ENCODE measurements at places on chromosomes 5 and 9. TPM values are rescaled to one million over a fixed set of nuclear protein-coding genes. Genes with fewer than 3 reads are reported as not detected.

The EPB41L4A gene
- 11.8 TPM for total RNA-seq

The CCL27 gene
- total RNA-seq = not detected

The PIP5K1B gene
- total RNA-seq = 122 TPM

The SNX30 gene
- 34.8 TPM for total RNA-seq

The FGD3 gene
- 3.3 TPM for total RNA-seq

The DCTN4 gene
- total RNA-seq = 50.8 TPM

The SLIT3 gene
- 4.2 TPM for total RNA-seq

The GABRA6 gene
- not detected for total RNA-seq

The PCDHB11 gene
- 1.3 TPM for total RNA-seq

The C9orf153 gene
- total RNA-seq = 0.35 TPM

The CTSV gene
- total RNA-seq = 17.8 TPM

The ACER2 gene
- 5.3 TPM for total RNA-seq

The PCDHGA4 gene
- total RNA-seq = 4.6 TPM

The PCDHGA2 gene
- total RNA-seq = 0.51 TPM

The ANKRD31 gene
- total RNA-seq = 0.17 TPM

The PCDHGB3 gene
- 6.3 TPM for total RNA-seq

The ABO gene
- total RNA-seq = 25.6 TPM

The CATSPER3 gene
- 1.3 TPM for total RNA-seq

The PCDHGC3 gene
- total RNA-seq = 50.5 TPM

The PCSK1 gene
- 1.5 TPM for total RNA-seq

The KIF24 gene
- 1.8 TPM for total RNA-seq

The CPLANE1 gene
- 21.6 TPM for total RNA-seq

The IRX4 gene
- not detected for total RNA-seq

The AP3B1 gene
- 38.5 TPM for total RNA-seq

The IQGAP2 gene
- total RNA-seq = 84.8 TPM

The PAX5 gene
- 0.29 TPM for total RNA-seq

The RRAGA gene
- 59.4 TPM for total RNA-seq

The RGS7BP gene
- 0.38 TPM for total RNA-seq

The DPYSL3 gene
- total RNA-seq = 134 TPM

The ACO1 gene
- 50.4 TPM for total RNA-seq

The CTXN3 gene
- total RNA-seq = not detected

The BTNL8 gene
- total RNA-seq = 82.2 TPM

The OBP2A gene
- total RNA-seq = not detected

The PCDHB2 gene
- 0.82 TPM for total RNA-seq

The IFNA13 gene
- not detected for total RNA-seq

The SAXO1 gene
- 0.24 TPM for total RNA-seq

The TNC gene
- 48.0 TPM for total RNA-seq

The PPIC gene
- 50.8 TPM for total RNA-seq

The IFNA2 gene
- not detected for total RNA-seq

The ANKRA2 gene
- total RNA-seq = 23.1 TPM

The BRINP1 gene
- 0.09 TPM for total RNA-seq

The PCDHGA8 gene
- 0.78 TPM for total RNA-seq

The TAF1L gene
- not detected for total RNA-seq

The IFNE gene
- not detected for total RNA-seq

The SOHLH1 gene
- not detected for total RNA-seq

The C8G gene
- total RNA-seq = 3.2 TPM

The ZDHHC11 gene
- total RNA-seq = 4.6 TPM

The LECT2 gene
- not detected for total RNA-seq

The NADK2 gene
- 24.3 TPM for total RNA-seq

The SPATA31A6 gene
- not detected for total RNA-seq

The ELAVL2 gene
- 0.76 TPM for total RNA-seq

All from mucosa of descending colon (tissue), 3 donors.